Stimulated activated CD4-positive, alpha-beta T cell treated with anti-CD3 and anti-CD28 coated beads, TNF-alpha, amount 100 ng/mL, for 4 hours (primary cell): ENCODE measurements at places on chromosomes 13 and 19.

- no peak for DNase-seq
Observed at GRCh38 chr19:17227798-17228367, 1.9 kb downstream of the OCEL1 start.

DNA sequence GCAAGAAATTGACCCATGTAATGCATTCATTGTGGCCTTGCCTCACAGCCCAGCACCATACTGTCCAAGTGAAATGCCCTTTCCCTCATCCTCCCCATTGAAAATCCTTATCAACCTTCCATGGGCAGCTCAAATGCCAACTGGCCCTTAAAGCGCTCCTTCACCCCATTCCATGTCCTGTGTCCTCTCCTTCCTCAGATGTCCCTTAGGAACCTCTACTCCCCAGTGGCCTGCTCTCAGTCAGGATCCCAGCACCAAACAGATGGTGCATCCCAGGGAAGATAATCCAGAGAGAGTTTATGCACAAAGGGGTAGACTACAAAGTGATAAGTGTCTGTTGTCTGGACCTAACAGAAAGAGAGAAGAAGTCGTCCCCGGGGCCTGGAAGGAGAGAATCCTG is 407.4 kb upstream of the ZNF507 start:
- DNase-seq, result no peak

DNA sequence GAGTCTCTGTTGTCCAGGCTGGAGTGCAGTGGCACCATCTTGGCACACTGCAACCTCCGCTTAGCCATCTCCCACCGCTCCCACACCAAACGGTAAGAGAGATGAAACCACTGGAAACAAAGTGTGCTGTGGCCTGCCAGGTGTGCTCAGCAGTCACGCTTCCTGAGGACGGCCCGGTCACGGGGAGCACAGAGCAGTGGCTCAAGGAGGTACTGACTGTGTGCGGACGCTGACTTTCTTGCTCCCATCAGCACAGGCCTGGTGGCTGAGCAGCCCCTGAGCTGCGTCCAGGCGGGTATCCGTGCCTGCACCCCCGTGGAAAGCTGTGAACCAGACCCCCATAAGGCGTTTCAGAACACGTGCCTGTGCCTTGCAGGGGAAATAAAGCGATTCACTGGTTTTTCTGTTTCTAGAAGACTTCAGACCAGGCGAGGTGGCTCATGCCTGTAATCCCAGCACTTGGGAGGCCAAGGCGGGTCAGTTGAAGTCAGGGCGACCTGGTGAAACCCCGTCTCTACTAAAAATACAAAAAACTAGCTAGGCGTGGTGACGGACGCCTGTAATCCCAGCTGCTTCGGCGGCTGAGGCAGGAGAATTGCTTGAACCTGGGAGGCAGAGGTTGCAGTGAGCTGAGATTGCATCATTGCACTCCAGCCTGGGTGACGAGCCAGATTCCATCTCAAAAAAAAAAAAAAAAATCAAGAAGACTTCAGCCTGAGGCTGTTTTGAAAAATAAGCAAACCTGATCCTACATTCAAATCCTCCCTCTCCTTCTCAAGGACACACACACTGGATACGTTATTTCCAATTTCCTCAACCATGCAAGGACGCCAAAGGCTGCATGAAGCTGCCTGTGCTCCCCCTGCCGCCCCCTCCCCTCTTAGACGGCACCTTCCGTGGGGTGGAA is 25.5 kb downstream of the ADPRHL1 start:
- no peak for DNase-seq

DNA sequence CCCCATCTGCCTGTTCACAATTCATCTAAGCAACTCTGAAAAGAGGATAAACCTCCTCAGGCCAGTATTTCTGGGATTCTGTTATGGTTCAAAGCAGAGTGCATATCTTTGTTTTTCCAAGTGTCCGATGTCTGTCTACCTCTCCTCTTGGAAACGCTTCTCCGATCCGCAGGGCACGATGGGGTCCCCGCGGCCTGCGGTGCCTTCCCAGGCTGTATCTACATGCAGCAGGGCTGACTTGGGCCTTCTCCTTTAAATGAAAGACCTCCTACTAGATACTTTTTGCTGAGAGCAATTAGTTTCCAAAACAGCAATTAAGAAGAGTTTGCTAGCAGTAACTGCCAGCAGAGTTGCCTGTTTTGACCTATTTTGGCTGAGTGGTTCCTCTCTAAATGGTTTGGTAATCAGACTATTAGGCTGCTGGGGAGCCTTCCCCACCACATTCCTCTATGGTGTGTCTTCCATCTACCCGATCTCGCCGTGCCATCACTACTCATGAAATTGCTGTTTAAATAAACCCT is 23.5 kb downstream of the COL4A2 start:
- DNase-seq, result no peak

- no peak for DNase-seq
Observed at GRCh38 chr13:28411831-28412353, 83.0 kb downstream of the FLT1 start.

GRCh38 chr13:50519866-50520265 is 323.6 kb downstream of the DLEU7 start:
- no peak for DNase-seq

DNA sequence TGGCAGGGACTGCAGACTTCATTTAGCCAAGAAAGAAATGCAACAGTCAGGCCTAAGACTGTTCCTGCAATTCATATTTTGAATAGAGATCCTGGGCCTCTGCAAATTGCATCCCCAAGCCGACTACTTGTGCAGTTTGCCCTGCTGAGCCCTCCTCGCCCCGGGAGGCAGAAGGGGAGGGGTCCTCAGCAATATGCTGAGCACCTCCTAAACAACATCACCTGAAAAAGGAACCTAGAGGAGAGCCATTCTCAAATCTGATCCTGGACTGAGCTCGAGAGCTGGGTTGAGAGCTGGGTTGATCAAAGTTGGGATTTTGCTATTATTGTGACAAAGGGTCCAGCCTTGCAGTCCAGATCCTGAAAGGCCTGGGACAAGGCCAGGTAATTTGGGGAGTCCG is 129.8 kb downstream of the STK24 start:
- no peak for DNase-seq

- DNase-seq, result no peak
Observed at GRCh38 chr13:82791035-82791434, 1091.2 kb downstream of the SLITRK1 start.

DNA sequence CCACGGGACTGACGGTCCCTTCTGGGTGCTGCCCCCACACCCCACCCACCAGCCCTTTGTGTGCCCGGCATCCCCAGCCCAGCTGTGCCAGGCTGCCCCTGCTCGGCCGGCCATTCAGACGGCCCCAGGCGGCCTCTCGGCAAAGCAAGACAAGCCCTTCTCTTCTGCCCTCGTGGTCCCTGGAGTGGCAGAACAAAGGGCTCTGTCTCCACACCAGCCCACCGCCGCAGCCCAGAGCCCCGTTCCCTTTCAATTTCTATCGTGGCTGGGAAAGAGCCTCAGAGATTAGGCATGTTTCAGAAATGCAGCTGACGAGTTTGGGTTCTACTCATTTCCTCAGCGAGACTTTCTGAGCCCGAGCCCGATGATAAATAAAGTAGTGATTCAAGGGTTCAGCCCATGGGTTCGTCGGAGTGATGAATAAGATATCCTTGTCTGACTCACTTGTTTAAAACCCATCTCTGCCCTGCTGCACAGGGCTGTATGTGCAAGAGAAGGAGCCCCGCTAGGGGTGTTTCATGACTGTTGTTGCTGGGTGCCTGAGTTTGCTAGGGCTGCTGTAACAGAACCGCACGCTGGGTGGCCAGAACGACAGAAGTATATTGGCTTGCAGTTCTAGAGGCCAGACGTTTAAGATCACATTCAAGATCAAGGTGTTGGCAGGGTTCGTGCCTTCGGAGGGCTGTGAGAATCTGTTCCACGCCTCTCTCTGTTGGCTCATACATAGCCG is 4.3 kb downstream of the MYO9B start:
- peak; percentile 52 for DNase-seq

- DNase-seq, result no peak
Observed at GRCh38 chr19:30487178-30487577, 115.0 kb downstream of the ZNF536 start.

- peak; percentile 49 for DNase-seq
Observed at GRCh38 chr19:14479975-14480699, 5.0 kb upstream of the PTGER1 start.

DNA sequence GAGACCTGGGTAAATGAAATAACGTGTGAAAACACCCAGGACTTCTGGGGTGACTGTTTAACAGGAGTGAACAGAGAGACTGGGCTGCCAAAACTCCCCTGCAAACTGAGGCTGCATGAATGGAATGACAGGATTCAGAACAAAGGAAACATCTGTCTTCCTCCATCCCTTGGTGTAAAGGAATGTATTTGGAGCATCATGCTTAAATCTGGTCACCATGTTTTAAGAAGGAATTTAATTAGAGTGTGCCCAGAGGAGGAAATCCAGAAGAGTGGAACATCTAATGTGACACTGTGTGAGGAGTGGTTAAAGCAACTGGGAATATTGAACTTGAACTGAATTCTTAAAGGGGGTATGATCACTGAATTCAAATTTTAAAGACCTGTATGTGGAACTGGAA is 437.2 kb downstream of the LIG4 start:
- DNase-seq, result no peak

GRCh38 chr13:45690636-45691035 is 11.5 kb upstream of the CBY2 start:
- DNase-seq, result no peak

DNA sequence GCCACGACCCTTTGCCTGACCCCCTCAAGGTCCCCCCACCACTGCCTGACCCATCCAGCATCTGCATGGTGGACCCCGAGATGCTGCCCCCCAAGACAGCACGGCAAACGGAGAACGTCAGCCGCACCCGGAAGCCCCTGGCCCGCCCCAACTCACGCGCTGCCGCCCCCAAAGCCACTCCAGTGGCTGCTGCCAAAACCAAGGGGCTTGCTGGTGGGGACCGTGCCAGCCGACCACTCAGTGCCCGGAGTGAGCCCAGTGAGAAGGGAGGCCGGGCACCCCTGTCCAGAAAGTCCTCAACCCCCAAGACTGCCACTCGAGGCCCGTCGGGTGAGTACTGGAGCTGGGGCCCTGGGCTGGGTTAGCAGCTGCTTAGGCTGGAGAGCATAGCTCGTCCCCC is 8.6 kb downstream of the MAP1S start:
- DNase-seq, result no peak
